ENCODE measurements at places on chromosomes 6 and 20. TPM values are rescaled to one million over a fixed set of nuclear protein-coding genes. Genes with fewer than 3 reads are reported as not detected.

The PAK5 gene
- 0.28 TPM for total RNA-seq

The JPH2 gene
- total RNA-seq, result 128 TPM

GRCh38 chr20:59214073-59214472 lies 50.5 kb downstream of the ZNF831 start:
- H3K4me3 ChIP-seq, result no peak overlapping the region
- H3K27me3 ChIP-seq, result no peaks in the 10 kb centered on the region
- H3K36me3 ChIP-seq, result no peaks in the 10 kb centered on the region
- DNase-seq, result no peak
- H3K4me1 ChIP-seq, result no peaks in the 10 kb centered on the region
- no peak overlapping the region for H3K27ac ChIP-seq

- DNase-seq, result no peak
- H3K4me1 ChIP-seq, result no peaks in the 10 kb centered on the region
- H3K27ac ChIP-seq, result no peak overlapping the region
- no peaks in the 10 kb centered on the region for H3K36me3 ChIP-seq
- H3K4me3 ChIP-seq, result no peak overlapping the region
- H3K27me3 ChIP-seq, result no peaks in the 10 kb centered on the region
Observed at GRCh38 chr6:127533011-127533410, 13.9 kb upstream of the MTCL3 start.

DNA sequence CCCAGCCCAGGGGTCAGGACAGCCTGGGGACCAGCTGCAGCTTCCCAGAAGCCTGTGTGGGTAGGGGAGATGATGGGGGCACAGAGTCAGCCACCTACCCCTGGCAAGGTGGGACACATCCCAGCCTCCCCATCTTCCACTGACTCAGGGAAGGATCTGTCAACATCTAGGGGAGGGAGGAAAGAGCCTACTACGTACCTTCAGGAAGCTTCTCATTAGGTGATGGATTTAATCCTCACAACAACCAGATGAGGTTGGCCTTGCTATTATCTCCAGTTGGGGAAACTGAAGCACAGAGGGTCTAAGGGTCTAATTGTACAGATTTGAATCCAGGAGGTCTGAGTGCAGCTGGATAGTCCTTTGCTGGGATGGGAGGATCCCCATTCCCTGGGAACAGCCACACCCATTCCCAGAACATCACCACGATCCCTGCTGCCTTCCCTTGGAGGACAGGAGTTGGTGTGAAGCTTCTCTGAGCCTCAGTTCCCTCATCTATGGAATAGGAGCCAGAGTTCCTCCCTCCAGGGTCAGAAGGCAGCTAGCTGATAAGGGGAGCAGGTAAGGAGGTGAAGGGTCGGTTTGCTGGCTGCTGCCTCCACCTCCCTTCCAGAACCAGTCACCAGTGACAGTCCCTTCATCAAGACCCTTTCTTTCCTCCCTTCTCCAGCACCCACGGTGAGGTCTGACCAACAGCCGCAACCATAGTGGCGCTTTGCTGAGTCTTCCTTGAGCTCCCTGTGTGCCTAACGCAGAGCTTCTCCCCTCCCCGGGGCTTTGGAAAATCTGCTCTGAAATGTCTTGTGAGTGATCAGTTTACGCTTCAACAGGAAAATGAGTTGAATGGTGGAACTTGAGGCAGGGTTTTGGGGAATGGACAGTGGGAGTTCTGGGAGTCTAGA lies 56.8 kb downstream of the CEBPB start:
- no peak overlapping the region for H3K27ac ChIP-seq
- H3K4me1 ChIP-seq, result no peaks in the 10 kb centered on the region
- DNase-seq, result no peak
- no peak overlapping the region for H3K4me3 ChIP-seq
- no peaks in the 10 kb centered on the region for H3K36me3 ChIP-seq
- H3K27me3 ChIP-seq, result no peaks in the 10 kb centered on the region

DNA sequence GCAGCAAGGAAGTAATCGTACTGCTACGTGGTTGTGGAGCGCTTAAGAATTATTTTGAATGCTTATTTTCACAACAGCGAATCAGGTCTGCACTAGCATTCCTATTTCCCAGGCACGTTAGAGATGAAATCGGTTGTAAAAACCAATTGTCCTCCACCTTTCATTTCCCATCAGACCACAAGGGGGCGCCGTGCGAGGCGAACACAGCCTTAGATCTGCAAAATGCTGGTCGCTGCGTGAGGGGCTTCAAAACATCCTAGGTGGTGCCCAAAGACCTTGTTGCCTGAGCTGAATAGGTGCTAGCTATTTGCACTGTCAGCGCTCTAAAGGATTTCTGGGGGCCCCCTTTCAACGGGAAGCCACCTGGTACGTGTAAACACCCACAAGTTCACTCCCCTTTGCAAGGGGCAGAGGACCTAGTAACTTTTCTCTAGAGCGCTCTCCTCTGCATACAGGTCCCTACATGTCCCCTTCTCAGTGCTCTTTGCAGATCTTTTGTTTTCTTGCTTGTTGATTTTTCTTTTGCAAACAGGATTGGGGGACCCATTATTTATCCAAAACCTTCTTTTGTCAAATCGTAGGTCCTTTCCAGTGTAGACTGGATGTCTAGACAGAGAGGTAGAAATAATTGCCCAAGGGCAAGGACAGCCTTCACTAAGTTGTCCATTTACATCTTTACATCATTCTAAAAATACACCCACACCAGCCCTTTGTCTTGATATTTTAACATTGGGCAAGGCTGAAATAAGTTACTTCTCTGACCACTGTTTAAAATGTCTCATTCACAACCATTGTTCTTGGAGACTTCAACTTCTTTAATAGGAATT lies 59.8 kb downstream of the NEDD9 start:
- H3K4me3 ChIP-seq, result no peak overlapping the region
- no peak for DNase-seq
- no peaks in the 10 kb centered on the region for H3K36me3 ChIP-seq
